ENCODE measurements at places on chromosomes 1 and 21.
A peak's percentile ranks its signal among the peaks of the same experiment; 100 is the strongest.

DNA sequence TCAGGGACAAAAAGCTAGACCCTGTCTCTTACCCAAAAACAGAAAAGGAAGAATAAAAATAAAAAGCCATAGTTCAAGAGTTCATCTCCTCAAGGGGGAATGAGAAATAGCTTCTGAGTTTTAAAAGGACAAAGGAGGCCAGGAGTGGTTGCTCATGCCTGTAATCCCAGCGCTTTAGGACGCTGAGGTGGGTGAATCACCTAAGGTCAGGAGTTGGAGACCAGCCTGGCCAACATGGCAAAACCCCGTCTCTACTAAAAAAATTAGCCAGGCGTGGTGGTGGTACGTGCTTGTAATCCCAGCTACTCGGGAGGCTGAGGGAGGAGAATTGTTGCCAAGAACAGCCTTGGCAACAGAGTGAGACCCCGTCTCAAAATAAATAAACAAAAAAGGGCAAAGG lies 38.6 kb upstream of the CPLANE2 start:
- DNase-seq = no peak

- DNase-seq = no peak
These were observed 23.5 kb upstream of the ZBTB18 start for GRCh38 chr1:244027491-244028145.

- DNase-seq = no peak
These were observed 24.6 kb downstream of the RALGPS2 start for GRCh38 chr1:178749581-178750166.

DNA sequence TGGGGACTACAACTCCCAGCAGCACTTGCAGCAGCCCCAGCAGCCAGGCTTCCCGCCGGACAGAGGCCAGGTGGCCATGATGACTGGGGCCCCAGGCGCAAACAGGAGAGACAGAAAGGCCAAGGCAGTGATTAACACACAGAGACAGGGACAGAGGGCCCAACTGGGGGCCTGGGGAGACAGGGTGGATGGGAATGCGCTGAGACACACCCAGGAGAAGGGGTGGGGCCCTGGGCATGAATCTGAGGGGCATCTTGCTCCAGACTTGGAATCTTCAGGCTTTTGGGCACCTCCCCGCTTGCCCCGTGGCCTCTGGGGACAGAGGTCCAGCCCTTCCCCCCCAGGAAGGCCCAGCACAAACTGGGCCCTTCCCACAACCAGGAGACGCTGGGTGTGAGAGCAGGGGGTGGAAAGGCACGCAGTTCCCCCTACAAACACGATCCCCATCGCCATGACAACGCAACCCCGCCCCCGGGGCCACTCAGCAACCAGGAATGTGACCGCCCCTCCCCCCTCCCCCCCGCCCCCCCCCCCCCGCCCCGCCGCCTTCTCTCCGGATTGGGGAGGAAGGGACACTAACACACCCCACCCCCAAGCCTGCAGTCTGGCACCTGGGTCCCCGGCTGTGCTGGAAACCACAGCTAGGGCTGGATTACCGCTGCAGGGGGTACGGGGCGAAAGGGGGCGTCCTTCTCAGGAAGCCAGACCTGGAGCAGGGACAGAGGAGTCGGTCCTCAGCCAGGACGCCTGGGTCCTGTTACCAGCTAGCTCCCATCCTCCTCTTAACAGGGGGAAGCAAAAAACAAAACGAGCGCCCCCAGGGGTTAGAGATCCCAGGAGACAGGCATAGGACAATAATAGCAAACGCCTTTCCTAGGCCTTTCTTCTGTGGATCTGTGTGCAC lies 4.5 kb downstream of the HDGF start:
- peak; percentile 58 for DNase-seq

DNA sequence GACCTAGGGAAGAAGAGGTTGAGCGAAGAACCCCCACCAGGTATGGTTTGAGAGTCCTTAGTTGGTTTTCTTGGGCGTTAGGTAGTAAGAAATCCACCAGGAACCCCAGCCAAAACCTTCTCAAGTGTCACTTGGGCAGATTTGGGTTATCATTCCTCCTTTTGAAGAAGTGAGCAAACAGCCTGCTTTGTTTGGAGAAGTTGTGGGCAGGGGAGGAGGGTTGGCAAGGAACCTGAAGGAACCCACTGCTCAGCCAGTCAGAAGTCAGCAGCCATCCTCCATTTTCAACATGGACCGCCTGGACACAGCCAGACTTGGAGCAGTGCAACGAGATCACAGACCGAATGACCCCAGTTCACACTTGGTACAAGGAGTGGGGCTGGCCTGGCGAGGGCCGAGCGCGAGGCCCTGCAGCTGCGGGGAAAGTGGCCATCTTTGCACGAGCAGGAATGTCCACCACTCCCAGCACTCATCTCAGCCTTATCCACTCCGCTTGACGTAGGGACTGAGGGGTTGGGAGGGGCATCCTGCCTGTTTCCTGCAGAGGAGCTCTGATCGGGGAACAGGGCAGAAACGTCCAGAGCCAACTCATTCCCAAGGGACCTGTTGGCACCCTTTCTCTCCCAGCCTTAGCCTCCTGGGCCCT lies 7.2 kb downstream of the ADPRS start:
- DNase-seq = peak; percentile 71

DNA sequence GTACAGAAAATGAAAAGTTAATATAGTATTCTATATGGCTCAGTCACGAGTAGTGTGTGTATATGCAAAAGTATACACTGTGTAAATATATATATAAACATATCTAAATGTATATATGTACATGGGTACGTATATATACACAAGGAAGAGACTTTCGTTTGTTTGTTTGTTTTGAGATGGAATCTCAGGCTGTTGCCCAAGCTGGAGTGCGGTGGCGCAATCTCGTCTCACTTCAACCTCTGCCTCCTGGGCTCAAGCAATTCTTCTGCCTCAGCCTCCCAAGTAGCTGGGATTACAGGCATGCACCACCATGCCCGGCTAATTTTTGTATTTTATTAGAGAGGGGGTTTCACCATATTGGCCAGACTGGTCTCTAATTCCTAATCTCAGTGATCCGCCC lies 16.4 kb downstream of the IL12RB2 start:
- no peak for DNase-seq

GRCh38 chr1:119080586-119080985 lies 59.9 kb downstream of the WARS2 start:
- no peak for DNase-seq

GRCh38 chr1:168567007-168567406 lies 9.4 kb upstream of the XCL1 start:
- no peak for DNase-seq

GRCh38 chr1:194176212-194176611 lies 989.8 kb upstream of the B3GALT2 start:
- DNase-seq = no peak

GRCh38 chr1:70809069-70809468 lies 238.5 kb downstream of the PTGER3 start:
- DNase-seq = no peak

GRCh38 chr1:41325801-41326200 lies 35.4 kb upstream of the FOXO6 start:
- no peak for DNase-seq

DNA sequence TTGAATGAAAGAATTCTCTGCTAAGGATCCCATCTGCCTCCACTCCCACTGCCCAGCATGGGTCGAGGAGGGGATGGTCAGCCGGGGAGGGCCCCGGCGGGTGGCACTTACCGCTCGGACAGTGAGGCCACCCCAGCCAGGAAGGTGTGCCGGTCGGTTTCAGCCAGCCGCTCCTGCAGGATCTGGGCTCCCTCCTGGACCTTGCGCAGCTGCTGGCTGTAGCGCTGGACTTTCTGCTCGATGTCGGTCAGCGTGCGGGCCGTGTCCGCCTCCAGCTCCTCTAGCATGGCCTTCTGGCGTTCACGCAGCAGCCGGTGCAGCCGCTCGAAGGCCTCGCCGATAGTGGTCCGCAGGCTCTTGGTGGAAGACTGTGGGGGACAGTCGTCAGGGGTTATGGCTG lies 22.3 kb downstream of the TRIM62 start:
- no peak for DNase-seq

- no peak for DNase-seq
These were observed 20.5 kb upstream of the PRDM15 start for GRCh38 chr21:41899426-41900202.

- no peak for DNase-seq
These were observed 5.8 kb upstream of the IKBKE start for GRCh38 chr1:206464456-206464964.

GRCh38 chr1:204979891-204980649 lies 62.9 kb upstream of the CNTN2 start:
- DNase-seq = no peak
